HCT116 (cell line): ENCODE measurements at places on chromosomes 4 and X.

- DNase-seq: no peak
Observed at GRCh38 chrX:69522052-69522451, 17.9 kb downstream of the NALF2 start.

DNA sequence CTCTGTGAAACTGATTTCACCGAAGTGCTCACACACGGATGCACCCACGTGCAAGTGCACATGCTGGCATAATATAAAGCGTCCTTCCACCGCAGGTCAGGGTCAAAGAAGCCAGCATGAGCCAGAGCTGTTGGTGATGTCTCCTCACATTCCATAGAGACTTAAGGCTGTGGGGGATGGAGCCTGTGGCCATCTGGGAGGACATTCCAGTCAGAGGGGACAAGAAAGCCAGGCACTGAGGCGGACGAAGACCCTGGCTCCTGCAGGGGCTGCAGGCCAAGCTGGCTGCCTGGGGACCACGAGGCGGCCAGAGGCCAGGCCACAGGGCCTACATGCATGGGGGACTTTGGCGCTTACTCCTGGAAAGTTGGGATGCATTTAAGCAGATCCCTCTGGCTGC is 7.7 kb downstream of the RNF212 start:
- DNase-seq: no peak

DNA sequence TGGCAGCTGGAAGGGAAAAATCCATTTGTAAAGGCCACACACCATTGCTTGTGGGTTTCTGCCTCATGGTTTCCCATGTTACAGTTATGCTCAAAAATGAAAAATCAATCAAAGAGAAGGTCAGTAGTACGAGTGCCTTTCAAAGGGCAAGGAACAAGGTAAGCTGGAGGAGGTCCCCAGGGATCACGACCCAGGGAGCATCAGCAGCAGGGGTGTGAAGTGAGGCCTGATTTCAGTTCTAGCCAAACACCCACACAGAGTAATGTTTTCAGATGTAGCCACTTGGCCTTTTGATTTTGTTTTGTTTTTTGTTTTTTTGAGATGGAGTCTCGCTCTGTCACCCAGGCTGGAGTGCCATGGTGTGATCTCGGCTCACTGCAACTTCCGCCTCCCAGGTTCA is 69.4 kb upstream of the AFAP1 start:
- no peak for DNase-seq

DNA sequence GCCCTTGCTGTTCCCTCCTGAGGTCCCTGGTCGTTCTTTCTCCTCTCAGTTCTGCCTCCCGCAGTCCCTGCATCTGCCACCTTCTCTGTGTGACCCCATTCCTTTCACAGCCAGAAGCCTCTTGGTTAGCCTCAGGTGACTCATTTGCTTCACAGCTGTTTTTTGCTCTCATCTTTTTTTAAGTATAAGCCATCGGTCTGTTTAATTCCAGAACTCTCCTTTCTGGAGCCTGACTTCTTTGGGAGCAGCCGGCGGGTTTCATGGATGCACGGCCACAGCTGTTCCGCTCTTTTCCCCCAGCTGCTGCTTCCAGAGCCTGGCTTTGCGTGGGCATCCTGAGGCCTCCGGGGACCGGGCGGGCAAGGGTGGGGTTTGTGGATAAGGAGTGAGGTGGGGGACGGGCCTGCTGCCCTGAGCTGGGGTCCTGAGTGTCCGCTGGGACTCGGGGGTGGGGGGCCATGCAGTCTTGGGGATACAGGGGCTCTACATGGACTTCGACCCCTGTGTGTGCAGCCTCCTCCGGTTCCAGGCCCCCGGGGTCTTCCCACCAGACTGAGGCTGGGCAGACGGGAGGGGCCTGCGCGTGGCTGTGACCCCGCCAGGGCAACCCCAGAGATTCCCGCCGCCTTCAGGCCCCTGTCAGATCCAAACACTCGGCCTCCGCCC is 46.7 kb downstream of the PCGF3 start:
- DNase-seq: no peak

GRCh38 chr4:69909195-69909594 is 21.7 kb upstream of the CSN1S1 start:
- no peak for DNase-seq

GRCh38 chr4:33111117-33111516 is 2390.9 kb downstream of the PCDH7 start:
- no peak for DNase-seq

DNA sequence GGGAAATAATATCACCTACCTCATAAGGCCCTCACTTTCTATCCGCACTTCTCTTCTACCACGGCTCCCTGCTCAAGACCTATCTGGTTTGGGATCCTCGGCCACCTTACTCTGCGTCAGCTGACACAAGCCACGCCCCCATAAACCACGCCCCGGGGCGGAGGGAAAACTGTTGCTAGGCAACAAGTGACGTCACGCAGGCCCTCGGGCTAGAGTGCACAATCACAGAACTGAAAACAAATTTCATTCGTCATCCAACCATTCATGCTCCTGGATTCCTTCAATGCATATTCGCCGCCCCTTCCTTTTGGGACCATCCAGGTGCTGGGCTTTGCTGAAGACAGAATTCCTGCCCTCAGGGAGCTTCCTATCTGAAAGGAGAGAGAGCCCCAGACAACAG is 66.3 kb downstream of the SMC1A start:
- no peak for DNase-seq

DNA sequence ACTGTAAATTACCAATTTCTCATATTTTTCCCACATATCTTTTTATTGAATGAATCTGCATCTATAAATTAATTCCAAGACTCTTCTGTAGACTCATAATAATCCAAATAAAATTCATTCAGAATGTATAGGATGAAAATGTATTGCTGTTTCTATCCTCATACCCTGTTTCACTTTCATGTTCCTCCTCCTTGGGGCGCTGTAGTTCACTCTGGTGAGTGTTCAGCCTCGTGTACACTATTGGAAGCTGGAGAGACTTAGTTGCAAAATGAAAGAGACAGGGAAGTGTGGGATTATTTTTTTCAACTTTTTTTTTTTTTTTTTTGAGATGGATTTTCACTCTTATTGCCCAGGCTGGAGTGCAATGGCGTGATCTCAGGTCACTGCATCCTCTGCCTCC is 296.1 kb downstream of the TLL1 start:
- DNase-seq: peak; percentile 7

DNA sequence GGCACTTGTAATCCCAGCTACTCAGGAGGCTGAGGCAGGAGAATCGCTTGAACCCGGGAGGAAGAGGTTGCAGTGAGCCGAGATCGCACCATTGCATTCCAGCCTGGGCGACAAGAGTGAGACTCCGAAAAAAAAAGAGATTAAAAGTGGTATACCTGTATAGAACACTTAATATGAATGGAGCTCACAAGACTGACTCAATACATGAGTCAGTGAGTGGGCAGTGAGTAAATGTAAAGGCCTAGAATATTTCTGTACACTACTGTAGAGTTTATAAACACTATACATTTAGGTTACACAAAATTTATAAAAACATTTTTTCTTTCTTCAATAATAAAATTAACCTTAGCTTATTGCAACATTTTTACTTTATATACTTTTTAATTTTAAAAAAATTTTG is 93.8 kb downstream of the CENPC start:
- no peak for DNase-seq

GRCh38 chrX:140292188-140292587 is 212.7 kb downstream of the SOX3 start:
- no peak for DNase-seq

- DNase-seq: peak; percentile 56
Observed at GRCh38 chr4:161320377-161320776, 843.4 kb downstream of the FSTL5 start.

GRCh38 chr4:162797108-162797507 is 369.6 kb downstream of the NAF1 start:
- no peak for DNase-seq

DNA sequence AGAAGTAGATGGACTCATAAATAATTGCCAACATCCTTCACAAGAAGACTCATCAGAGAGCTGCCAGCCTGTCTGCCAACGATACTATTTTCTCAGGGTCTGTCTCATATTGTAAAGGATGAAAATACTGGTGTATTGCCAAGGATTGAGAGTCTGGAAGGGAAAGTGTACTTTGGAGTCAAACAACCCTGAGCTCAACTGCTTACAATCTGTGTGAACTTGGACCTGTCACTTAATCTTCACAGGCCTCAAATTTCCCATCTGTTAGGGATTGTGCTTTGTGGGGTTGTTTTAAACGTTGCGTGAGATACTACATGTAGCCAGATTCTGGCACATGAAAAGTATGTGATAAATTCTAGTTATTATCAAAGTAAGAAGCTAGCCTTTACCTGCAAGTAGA is 169.1 kb downstream of the LHFPL1 start:
- no peak for DNase-seq

- no peak for DNase-seq
Observed at GRCh38 chr4:140400111-140400510, 26.7 kb downstream of the SCOC start.

DNA sequence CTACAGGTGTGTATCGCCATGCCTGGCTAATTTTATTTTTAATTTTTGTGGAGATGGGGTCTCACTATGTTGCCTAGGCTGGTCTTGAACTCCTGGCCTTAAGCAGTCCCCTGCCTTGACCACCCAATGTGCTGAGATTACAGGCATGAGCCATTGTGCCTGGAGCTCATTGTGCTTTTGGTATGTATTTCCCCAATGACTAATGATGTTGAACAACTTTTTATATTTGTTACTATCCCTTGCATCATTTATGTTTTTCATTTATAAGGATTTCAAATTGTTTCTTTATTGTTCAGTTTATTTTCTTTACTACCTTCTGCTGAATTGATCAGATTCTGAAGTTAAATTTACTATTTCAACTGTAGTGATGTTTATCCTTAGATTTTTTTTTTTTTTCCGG is 199.7 kb downstream of the CEP135 start:
- no peak for DNase-seq

DNA sequence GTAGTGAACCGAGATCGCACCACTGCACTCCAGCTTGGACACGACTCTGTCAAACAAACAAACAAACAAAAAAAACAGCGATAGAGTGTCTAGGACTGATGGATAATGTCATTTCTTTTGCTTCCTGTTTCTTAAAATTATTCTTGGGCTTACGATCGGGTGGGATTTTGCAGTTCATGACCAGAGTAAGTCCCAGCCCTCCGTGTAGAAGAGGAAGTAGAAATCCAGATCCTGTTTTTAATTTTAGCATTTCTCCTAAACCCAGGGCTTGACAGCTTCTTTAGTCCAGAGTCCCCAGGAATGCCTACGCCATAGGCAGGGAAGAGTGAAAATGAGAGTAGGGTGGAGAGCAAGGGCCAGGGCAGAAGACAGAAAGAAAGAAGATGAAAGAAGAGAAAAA is 94.3 kb downstream of the HPRT1 start:
- DNase-seq: no peak

- no peak for DNase-seq
Observed at GRCh38 chr4:38674258-38675144, 10.5 kb downstream of the KLF3 start.

GRCh38 chrX:78532363-78532762 is 126.8 kb downstream of the RTL3 start:
- DNase-seq: no peak
